ENCODE measurements at places on chromosomes 2 and 18. TPM values are rescaled to one million over a fixed set of nuclear protein-coding genes. Genes with fewer than 3 reads are reported as not detected.

The ALLC gene
- total RNA-seq, result not detected

The ALPI gene
- total RNA-seq, result not detected

The IL1F10 gene
- total RNA-seq, result not detected

The DOK6 gene
- total RNA-seq, result 2.7 TPM

The CCDC148 gene
- total RNA-seq, result 1.8 TPM

The ABCG5 gene
- total RNA-seq, result not detected

The WDR7 gene
- total RNA-seq, result 23.2 TPM

GRCh38 chr2:121004950-121005349, 269.3 kb downstream of the GLI2 start:
- no peak for DNase-seq

DNA sequence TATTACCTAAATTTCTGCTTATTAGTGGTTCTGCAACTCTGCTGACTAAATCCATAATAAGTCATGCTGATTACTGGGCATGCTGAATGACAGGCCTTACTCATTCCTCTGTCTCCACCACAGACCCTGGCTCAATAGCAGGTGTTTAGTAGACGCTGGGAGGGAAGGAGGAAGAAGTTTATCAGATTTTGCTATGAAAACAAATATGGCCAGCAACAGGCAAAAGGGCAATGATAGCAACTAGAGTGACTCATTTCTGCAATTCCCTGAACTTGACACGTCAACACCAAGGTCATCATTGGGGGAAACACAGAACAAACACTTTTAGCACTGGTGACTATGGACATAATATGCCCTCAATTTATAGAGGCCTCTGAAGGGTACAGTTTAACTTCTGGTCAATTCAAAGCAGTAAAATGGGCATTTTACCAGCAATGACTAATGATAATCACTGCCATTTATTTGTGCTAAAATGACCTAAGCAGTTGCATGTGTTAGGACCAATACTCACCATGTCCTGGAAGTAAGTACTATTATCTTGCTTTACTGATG, 35.2 kb downstream of the TMEM163 start:
- peak; percentile 9 for DNase-seq

- no peak for DNase-seq
Observed at GRCh38 chr18:22921772-22922171, 11.4 kb upstream of the RBBP8 start.

Measured in osteoblast (primary cell).